CD8-positive, alpha-beta memory T cell (primary cell): ENCODE measurements at places on chromosomes 1 and 21.
A peak's percentile ranks its signal among the peaks of the same experiment; 100 is the strongest.

GRCh38 chr21:44494956-44495355, 39.6 kb downstream of the LRRC3 start:
- peaks cover 9% of the 10 kb centered on the region for H3K27me3 ChIP-seq
- DNase-seq, result no peak
- H3K4me3 ChIP-seq, result no peak overlapping the region

DNA sequence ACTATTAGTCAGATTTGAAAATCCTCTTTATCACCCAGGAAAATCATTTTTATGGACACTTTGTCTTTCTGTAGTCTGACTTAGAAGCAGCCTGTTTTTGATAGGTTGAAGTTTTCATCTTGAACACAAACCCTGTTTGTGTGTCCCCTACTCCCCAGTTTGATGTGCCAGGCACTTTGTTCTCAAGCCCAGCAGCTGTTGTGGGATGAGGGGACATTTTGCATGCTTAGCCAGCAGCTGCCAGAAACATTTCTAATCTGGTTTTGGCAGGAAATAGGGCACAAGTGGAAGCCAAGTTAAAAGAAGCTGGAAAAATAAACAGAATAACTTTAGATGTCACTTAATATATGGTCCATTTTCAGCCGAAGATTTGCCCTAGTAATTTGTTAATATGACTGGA, 29.9 kb downstream of the ACTN2 start:
- H3K27me3 ChIP-seq, result peaks cover 5% of the 10 kb centered on the region
- no peaks in the 10 kb centered on the region for H3K36me3 ChIP-seq

DNA sequence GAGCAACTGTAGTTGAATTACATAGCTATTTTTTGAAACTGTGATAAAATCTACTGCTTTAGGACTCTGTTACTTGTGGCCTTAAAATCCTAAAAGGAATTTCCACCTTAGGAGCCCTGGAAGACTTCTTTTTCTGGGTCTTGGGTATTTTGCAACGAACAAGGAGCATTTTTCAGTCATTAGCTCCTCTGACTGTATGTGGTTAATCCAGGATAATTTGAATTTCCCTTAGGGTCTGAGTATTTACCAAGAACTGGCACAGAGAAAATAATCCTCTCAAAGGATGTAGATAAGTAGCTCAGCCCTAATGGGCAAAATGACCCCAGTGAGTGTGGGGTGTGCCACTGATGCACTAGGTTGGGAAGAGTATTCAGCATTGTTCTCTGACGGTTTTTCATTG, 170.4 kb downstream of the VAV3 start:
- H3K4me3 ChIP-seq, result no peak overlapping the region
- no peaks in the 10 kb centered on the region for H3K4me1 ChIP-seq
- DNase-seq, result no peak
- no peaks in the 10 kb centered on the region for H3K36me3 ChIP-seq
- H3K27ac ChIP-seq, result no peak overlapping the region
- H3K27me3 ChIP-seq, result no peaks in the 10 kb centered on the region

GRCh38 chr1:201525193-201525778, 13.6 kb upstream of the NAV1 start:
- no peak overlapping the region for H3K4me3 ChIP-seq
- no peaks in the 10 kb centered on the region for H3K27me3 ChIP-seq
- H3K36me3 ChIP-seq, result no peaks in the 10 kb centered on the region
- H3K4me1 ChIP-seq, result no peaks in the 10 kb centered on the region
- H3K27ac ChIP-seq, result no peak overlapping the region

- DNase-seq, result no peak
- no peak overlapping the region for H3K4me3 ChIP-seq
- no peaks in the 10 kb centered on the region for H3K36me3 ChIP-seq
- no peak overlapping the region for H3K27ac ChIP-seq
Observed at GRCh38 chr21:26123012-26123411, 47.6 kb downstream of the APP start.

GRCh38 chr1:183901748-183902330, 96.9 kb downstream of the RGL1 start:
- H3K4me3 ChIP-seq, result no peak overlapping the region
- no peak for DNase-seq
- no peaks in the 10 kb centered on the region for H3K36me3 ChIP-seq
- no peak overlapping the region for H3K27ac ChIP-seq

DNA sequence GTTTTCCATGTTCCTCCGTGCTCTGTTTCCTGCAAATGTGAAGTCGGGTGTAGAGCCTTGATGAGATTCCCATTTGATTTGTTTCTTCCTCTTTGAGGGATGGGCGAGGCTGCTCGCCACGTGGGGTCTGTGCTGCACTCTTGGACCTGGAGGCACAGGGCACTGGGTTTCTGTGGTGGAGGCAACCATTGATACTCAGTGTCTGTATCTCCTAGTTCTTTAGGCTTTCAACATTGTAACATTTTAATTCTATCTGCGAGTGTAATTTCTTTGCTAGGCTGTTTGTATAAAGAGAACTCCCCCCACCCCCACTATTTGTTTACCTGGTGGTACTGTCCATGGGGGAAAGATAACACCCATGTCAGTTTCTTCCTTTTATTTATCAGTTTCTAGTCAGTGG, 52.3 kb downstream of the GALNT2 start:
- H3K27me3 ChIP-seq, result no peaks in the 10 kb centered on the region
- no peak overlapping the region for H3K27ac ChIP-seq
- no peak overlapping the region for H3K4me3 ChIP-seq
- DNase-seq, result no peak
- H3K4me1 ChIP-seq, result peaks cover 12% of the 10 kb centered on the region

DNA sequence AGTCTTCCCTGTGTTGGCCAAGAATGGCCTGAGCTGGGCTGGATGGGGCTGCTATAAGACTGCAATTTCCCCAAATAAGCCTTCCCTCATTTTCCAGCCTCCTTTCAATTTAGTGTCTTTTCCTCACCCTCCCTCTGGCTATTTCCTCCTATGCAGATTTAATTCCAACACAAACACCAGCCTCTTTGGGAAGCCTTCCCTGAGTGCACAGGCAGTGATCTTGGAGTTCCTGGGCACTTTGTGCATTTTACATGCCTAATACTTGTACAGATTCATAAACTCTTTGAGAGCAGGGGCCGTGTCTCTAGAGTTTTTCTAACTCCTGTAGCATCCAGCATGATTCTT, 91.1 kb upstream of the TLR5 start:
- H3K27ac ChIP-seq, result no peak overlapping the region
- no peak for DNase-seq
- peaks cover 58% of the 10 kb centered on the region for H3K4me1 ChIP-seq
- H3K4me3 ChIP-seq, result no peak overlapping the region
- no peaks in the 10 kb centered on the region for H3K27me3 ChIP-seq

DNA sequence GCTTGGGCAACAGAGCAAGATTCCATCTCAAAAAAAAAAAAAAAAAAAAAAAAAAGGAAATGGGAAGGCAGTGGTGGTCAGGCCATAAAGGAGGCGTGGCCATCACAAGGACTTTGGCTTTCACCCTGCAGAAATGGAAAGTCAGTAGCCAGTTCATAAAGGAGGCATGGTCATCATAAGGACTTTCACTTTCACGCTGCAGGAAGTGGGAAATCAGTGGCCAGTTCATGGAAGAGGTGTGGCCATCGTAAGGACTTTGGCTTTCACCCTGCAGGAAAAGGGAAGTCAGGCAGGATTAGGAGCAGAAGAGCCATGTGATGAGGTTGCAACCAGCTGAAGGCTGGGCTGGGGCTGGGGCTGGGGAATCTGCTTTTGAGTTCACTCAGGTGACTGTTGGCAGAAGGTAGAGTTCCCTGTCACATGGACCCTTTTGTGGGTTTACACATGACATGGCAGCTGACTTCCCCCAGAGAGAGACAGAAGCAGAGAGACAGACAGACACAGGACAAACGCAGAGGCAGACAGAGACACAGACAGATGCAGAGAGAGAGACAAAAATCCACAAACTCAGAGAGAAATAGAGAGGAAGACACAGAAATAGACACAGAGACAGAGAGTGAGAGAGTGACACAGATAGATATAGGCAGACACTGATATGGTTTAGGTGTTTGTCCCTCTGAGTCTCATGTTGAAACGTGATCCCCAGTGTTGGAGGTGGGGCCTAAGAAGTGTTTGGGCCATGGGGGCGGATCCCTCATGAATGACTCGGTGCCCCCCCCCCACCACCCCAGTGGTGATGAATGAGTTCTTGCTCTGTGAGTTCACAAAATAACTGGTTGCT, 263.9 kb upstream of the KAZN start:
- no peak for DNase-seq
- H3K27me3 ChIP-seq, result no peaks in the 10 kb centered on the region
- no peaks in the 10 kb centered on the region for H3K36me3 ChIP-seq
- no peak overlapping the region for H3K4me3 ChIP-seq

GRCh38 chr21:20424943-20425342, 573.3 kb upstream of the NCAM2 start:
- no peaks in the 10 kb centered on the region for H3K36me3 ChIP-seq
- H3K27me3 ChIP-seq, result no peaks in the 10 kb centered on the region
- no peak overlapping the region for H3K4me3 ChIP-seq
- no peak overlapping the region for H3K27ac ChIP-seq
- DNase-seq, result no peak
- no peaks in the 10 kb centered on the region for H3K4me1 ChIP-seq

GRCh38 chr1:3262681-3263286, 191.7 kb upstream of the ARHGEF16 start:
- H3K4me3 ChIP-seq, result no peak overlapping the region
- no peak overlapping the region for H3K27ac ChIP-seq
- H3K36me3 ChIP-seq, result no peaks in the 10 kb centered on the region
- no peak for DNase-seq

- H3K27ac ChIP-seq, result no peak overlapping the region
- DNase-seq, result no peak
- H3K36me3 ChIP-seq, result no peaks in the 10 kb centered on the region
- no peaks in the 10 kb centered on the region for H3K27me3 ChIP-seq
- peaks cover 16% of the 10 kb centered on the region for H3K4me1 ChIP-seq
Observed at GRCh38 chr1:183195142-183195574, 9.1 kb downstream of the LAMC2 start.

DNA sequence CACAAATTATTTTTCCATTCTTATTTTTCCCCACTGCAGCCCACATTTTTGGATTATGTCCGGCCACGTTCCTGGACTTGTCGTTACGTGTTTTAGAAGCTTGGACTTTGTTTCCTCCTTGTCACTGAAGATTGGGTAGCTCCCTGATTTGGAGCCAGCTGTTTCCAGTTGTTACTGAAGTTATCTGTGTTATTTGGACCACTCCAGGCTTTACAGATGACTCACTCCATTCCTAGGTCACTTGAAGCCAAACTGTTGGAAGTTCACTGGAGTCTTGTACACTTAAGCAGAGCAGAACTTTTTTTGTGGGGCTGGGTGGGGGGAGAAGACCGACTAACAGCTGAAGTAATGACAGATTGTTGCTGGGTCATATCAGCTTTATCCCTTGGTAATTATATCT, 12.2 kb upstream of the AXDND1 start:
- no peaks in the 10 kb centered on the region for H3K4me1 ChIP-seq
- no peak overlapping the region for H3K27ac ChIP-seq
- peaks cover 26% of the 10 kb centered on the region for H3K36me3 ChIP-seq
- no peaks in the 10 kb centered on the region for H3K27me3 ChIP-seq
- no peak overlapping the region for H3K4me3 ChIP-seq

GRCh38 chr1:226690460-226690982, 48.6 kb downstream of the ITPKB start:
- H3K4me3 ChIP-seq, result peak overlapping the region; percentile 28
- H3K27me3 ChIP-seq, result no peaks in the 10 kb centered on the region
- H3K4me1 ChIP-seq, result peaks cover 91% of the 10 kb centered on the region

DNA sequence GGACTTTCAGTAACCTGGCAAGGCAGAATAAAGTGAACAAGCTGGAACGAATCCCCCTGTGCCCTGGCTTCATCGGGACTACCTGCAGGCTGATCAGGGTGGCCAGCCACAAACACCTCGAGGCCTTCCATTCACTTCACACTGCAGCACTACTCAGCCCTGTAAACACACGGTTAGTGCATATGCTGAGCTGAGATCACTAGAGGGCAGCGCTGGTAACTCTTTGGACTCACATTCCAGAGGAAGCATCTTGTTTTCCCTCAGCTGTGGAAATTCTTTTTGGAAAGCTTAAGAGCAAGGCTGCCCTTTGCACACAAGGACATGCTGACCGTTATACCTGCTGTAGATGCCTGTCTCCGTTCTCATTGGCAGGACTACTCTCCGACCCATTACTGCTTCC, 32.1 kb downstream of the PCSK9 start:
- peaks cover 49% of the 10 kb centered on the region for H3K36me3 ChIP-seq
- DNase-seq, result no peak
- no peaks in the 10 kb centered on the region for H3K4me1 ChIP-seq
- no peak overlapping the region for H3K4me3 ChIP-seq
- no peaks in the 10 kb centered on the region for H3K27me3 ChIP-seq

DNA sequence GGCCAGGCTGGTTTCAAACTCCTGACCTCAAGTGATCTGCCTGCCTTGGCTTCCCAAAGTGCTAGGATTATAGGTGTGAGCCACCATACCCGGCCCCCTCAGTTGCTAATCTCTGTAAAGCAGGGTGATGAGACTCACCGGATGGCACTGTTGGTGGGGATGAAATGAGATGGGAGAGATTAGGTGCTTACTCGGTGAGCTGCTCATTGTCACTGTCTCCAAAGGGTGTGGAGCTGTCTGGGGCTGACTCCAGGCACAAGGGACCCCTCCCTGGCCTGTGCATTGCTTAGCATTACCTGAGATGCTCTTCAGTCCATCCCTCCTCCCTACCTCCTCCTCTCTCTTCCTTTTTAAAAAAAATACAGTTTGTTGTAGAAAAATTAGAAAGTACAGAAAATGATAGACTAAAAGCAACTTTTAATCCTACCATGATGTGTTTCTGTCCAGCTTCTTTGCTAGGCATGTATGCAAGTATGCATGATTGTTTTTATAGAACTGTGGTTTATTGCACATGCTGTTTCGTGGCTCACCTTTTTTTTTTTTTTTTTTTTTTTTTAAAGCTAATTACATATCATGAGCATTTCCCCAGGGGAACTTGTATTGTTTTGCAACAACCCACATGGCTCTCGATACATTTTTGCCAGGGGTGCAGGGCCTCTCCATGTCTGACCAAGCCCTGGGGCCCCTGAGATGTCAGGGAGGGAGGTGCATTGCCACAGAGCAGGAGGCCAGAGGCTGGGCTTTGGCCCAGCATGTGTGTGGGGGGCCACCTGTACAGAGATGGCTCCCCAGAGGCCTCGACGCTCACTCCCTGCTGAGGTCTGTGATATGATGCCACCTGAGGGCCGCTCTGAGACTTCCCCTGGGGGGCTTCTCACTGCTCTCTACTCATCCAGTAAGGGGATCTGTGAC, 55.4 kb downstream of the ARHGEF10L start:
- no peaks in the 10 kb centered on the region for H3K4me1 ChIP-seq
- H3K27ac ChIP-seq, result no peak overlapping the region
- DNase-seq, result no peak
- H3K36me3 ChIP-seq, result no peaks in the 10 kb centered on the region

DNA sequence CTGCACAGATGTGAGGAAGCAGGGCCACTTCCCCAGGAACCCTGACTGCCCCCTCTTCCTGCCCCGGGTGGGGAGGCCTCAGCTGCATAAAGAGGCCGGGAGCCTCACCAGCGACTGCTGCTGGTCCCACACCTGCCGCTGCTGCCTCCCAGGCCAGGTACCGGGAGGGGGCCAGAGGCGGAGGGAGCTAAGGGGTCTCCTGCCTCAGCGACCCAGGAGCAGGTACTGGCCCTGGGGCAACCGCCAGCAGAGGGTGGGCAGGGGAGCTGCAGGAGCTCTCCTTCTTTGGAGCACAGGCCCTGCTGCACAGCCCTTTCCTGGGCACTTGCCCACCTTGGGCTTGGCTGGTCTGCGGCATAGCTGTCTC, 6.8 kb downstream of the GJC2 start:
- DNase-seq, result peak; percentile 40
- H3K4me3 ChIP-seq, result no peak overlapping the region
- no peaks in the 10 kb centered on the region for H3K27me3 ChIP-seq
- H3K4me1 ChIP-seq, result peaks cover 16% of the 10 kb centered on the region
- no peaks in the 10 kb centered on the region for H3K36me3 ChIP-seq
- H3K27ac ChIP-seq, result no peak overlapping the region

- no peak for DNase-seq
- H3K4me1 ChIP-seq, result peaks cover 8% of the 10 kb centered on the region
- no peak overlapping the region for H3K4me3 ChIP-seq
- no peak overlapping the region for H3K27ac ChIP-seq
- H3K27me3 ChIP-seq, result no peaks in the 10 kb centered on the region
Observed at GRCh38 chr1:231206856-231207255, 34.2 kb upstream of the GNPAT start.
